ENCODE measurements at places on chromosomes 1 and 21. TPM values are rescaled to one million over a fixed set of nuclear protein-coding genes. Genes with fewer than 3 reads are reported as not detected.

Gene LMX1A
- polyA plus RNA-seq, result not detected

Gene KIF17
- 2.7 TPM for polyA plus RNA-seq

Gene LCE2C
- polyA plus RNA-seq, result not detected

Gene HTR6
- polyA plus RNA-seq, result not detected

Gene MROH9
- not detected for polyA plus RNA-seq

Gene SPATA45
- polyA plus RNA-seq, result not detected

Gene CD34
- 0.14 TPM for polyA plus RNA-seq

Gene PKN2
- 35.9 TPM for polyA plus RNA-seq

Gene GALE
- 21.0 TPM for polyA plus RNA-seq

Gene RGSL1
- polyA plus RNA-seq, result not detected

- DNase-seq, result no peak
These were observed 3.2 kb downstream of the LRRC42 start for GRCh38 chr1:53949023-53949990.

DNA sequence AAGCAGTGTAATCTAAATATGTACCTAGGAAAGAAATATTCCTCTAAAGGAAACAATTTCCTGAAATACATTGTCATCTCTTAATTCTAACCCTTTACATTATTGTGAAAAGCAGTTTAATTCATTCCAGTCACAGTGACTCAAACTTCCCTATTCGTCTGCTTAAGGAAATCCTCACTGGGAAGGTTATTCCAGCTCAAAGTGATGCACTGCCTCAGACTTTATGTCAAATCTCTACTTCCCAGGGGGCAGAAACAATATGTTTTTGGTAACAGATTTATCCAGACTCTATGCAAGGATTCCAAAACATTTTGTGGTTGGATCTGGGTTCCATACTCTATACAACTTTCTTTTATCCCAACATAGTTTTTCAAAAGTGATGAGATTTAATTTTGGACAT is 145.2 kb downstream of the NTMT2 start:
- no peak for DNase-seq

DNA sequence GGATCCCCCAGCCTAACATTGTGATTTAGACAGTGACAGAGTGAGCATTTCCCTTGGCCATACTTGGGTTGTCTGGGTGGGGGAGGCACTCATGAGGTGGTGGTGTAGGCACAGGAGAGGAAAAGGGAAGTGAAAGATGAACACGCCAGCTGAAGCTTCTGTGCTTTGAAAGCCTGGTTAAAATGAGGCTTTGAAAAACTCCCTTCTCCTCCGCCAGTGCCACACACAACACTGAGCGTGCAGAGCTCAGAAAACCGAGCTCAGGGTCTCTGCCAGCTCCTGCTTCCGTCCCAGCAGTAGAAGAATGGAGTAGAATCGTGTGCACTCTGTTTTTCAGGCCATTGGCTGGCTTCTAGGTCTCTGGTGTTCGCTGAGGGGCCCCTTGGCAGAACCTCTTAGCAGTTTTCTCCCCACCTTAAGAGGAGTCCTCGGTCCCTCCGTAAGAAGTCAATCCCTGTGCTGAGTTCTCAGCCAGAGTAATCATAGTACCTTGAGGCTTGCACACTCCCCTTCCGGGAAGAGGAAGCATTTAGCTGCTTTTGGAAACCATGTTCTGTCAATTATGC is 12.9 kb downstream of the PLEKHM2 start:
- DNase-seq, result no peak

- DNase-seq, result peak; percentile 44
These were observed 46.2 kb downstream of the USP25 start for GRCh38 chr21:15775981-15776380.

- no peak for DNase-seq
These were observed 72.1 kb downstream of the LMX1A start for GRCh38 chr1:165284454-165284853.

DNA sequence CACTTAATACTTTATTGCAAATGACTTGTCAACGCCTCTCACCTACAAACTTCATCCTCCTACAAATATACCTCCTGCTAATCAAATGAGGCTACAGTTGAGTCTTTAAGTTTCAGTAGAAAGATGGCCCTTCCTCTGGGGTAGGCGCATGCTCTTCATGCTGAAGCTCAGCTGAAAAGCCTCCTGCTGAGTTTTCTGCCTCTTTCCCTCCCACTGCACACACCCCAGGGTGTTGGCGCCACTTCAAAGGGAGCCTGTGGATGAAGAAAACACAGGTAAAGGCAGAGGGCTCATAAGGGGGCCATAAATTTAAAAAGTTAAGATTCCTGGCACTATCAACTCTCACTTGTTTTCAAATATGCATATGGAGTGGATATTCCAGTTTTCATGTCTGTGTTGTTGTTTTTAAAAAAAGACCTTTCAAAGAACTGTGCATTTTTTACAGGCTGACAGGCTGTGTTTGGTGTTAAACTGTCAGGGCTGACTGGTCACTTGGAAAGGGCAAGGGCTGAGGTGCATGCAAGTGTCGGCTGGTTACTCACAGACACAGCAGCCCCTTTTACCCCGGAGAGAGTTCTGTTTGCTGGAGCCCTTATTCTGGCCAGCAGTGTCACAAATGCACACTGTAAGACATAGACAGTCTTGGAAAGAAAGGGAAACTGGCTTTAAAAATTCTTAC is 42.9 kb upstream of the LGALS8 start:
- no peak for DNase-seq

GRCh38 chr1:55931081-55931940 is 648.1 kb downstream of the PLPP3 start:
- no peak for DNase-seq

DNA sequence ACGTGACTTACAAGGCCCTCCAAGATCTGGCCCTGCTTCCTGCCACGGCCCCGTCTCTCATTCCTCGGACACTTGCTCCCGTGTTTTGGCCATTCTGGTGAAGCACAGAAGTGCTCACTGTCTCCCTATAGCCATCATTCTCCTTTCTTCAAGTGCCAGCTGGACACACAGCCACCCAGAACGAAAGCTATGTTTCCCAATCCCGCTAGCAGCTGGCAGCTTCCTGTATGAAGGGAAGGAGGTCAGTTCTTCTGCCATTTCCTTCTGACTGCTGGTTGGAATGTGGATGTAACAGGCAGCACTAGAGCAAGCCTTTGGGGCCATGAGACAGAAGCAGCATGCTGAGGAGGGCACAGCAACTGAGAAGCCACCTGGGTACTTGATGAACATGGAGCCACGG is 82.8 kb downstream of the TGFBR3 start:
- DNase-seq, result no peak

DNA sequence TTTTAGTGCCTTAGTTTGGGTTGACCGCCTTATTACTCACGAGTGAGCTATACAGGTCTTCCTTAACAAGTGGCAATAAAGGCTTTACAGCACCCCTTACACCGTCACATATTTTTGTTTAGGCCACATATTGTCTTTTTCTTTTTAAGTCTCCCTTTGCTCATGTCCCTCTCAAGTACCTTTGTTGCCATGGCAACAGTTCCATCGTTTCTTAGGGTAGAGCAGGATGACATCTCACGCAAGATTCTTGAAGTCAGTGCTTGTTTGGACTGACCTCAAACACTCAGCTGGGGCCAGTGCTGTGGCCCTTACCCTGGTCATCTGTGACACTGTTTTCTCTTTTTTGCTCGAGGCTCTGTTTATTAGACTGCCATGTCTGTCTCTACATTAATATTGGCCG is 69.8 kb downstream of the PBX1 start:
- no peak for DNase-seq

- peak; percentile 53 for DNase-seq
These were observed 68.9 kb downstream of the ST3GAL3 start for GRCh38 chr1:43776043-43776761.

DNA sequence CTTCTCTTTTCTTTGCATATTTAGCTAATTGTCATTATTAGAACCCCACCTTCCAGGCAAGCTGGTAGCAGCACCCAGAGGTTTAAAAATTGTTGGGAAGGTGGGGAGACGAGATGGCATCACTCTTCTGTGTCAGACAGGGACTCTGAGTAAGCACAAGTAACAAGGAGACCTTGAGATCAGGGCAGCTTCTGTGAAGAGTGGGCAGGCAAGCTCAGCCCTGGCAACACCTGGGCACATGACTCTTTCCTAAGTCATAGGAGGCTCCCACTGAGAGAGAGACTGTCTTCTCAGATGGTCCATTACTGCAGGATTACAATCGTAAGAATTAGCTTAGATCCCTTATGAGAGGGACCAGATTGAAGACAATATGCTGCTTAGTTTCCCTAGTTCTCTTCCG is 183.5 kb downstream of the BRINP2 start:
- no peak for DNase-seq

GRCh38 chr1:37479255-37480124 is 5.1 kb downstream of the ZC3H12A start:
- DNase-seq, result no peak

DNA sequence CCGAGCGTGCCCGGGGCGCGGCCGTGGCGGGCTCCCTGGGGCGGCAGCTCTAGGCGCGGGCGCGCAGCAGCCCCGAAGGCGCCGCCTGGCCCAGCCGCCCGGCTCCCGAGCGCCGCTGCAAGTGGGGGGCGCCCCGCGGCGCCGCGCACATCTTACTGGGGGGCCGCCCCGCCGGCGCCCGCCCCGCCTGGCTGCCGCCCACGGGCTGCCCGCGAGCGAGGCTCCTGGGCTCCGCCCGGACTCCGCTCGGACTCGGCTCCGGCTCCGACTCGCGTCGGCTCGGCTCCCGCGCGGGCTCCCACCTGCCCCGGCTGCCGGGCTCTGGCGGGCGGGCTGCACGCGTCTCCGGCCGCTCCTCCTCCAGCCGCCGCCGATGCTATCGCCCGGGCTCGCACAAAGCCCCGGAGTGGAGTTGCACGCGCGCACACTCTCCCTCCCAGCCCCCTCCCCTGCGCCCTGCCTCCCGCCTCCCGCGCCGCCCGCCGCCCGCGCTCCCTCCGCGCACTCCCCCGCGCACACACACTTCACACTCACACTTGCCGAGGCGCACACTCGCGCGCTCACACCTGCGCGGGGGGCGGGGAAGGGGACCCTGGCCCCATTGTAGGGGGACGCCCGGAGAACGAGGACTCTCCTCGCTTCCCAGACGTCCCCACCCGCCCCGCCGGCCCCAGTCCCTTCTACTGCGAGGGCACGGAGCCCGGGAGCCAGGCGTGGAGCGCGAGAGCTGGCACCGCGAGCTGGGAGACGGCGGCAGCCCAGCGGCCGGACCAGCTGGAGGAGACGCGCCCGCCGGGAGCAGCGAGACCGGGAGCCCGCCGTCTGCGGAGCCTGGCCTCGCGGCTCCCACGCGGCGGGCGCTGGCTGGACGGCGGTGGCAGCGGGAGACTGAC is at the start of gene GRIK3:
GRIK3 (minus strand) TSS at position 395 of the 893 bp plus-strand sequence. CDS start 407 bp downstream, outside the sequence.
- DNase-seq, result no peak

- no peak for DNase-seq
These were observed 59.2 kb upstream of the IVNS1ABP start for GRCh38 chr1:185376288-185376687.

DNA sequence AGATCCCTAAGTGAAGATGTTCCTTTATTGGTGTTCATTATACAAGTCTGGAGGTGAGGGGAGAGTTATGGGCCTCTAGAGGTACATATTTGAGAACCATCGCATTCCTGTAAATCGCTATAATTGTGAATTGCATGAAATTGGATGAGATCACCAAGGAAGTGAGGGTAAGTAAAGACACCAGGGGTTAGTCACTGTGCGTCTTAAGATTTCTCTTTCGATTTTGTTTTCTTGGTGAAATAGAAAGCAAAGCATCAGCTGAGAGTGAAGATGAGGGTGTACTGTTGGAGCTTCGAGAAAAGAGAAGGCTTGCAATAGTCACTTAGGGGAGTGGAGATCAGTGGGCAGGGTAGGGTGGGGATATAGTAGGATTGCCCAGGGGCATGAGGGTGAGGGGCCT is 82.1 kb downstream of the RAVER2 start:
- no peak for DNase-seq

DNA sequence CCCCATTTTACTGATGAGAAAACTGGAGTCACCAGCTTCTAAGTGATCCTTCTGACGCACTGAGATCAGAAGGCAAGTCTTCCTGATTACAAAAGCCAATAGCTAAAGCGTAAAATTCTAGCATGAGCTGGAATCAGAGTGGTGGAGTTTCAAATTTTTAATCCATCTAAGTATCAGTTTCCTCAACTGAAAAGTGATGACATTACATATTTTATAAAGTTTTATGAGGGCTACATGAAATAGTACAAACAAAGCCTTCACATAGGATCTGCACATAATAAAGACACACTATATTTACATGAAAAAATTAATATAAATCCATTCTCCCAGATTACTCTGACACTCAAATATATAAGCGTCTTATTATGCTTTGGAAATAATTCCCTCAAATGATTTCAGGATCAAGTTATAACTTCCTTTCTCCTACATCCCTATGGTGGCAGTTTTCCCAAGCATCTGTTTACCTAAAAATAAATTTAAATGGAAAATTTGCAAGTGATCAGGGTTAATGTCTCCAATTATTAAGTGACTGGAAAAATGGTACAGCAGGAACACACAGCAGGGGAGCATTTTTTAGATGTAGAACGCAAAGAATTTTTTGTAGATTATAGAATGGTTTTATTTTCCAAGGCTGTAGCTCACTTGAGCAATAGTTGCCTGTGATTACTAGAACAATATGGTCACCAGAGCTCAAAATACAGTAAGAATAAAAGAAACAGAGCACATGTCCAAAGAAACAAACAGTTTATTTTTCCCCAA is 490.4 kb upstream of the C1orf87 start:
- no peak for DNase-seq

DNA sequence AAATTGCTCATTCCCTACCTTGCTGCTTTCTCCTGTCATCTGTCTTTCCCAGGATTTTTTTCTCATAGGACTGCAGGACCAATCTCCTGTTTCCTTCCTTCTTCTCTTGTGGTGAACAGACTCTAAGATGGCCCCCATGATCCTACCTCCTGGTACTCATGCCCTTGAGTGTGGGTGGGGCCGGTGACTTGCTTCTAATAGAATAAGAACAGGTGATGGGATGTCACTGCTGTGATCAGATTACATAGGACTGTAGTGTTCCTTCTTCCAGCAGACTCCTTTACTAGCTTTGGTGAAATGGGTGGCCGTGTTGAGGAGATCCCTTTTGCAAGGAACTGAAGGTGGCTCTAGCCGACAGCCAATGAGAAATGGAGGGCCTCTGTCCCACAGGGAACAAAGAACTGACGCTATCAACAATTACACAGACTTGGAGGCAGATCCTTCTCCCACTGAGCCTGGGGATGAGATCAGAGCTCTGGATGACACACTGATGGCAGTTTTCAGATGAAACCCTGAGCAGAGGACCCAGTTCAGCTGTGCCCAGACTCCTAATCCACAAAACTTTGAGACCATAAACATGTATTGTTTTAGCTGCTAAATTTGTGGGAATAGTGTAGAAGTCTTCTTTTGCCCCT is 7.5 kb downstream of the GSTM3 start:
- DNase-seq, result no peak

GRCh38 chr1:43847290-43847689 is 86.3 kb upstream of the ARTN start:
- no peak for DNase-seq

Measured in AG04450 (cell line).